ENCODE measurements at places on chromosomes 7 and 10.

DNA sequence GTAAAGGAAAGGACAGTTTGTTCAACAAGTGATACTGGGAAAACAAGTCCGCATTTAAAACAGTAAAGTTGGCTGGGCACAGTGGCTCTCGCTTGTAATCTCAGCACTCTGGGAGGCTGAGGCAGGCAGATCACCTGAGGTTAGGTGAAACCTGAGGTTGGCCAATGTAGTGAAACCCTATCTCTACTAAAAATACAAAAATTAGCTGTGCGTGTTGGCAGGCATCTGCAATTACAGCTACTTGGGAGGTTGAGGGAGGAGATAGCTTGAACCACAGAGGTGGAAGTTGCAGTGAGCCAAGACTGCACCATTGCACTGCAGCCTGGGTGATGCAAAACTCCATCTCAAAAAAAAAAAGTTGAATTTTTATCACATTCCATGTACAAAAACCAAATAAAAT, 35.7 kb downstream of the ZNF92 start:
- no peak for DNase-seq

DNA sequence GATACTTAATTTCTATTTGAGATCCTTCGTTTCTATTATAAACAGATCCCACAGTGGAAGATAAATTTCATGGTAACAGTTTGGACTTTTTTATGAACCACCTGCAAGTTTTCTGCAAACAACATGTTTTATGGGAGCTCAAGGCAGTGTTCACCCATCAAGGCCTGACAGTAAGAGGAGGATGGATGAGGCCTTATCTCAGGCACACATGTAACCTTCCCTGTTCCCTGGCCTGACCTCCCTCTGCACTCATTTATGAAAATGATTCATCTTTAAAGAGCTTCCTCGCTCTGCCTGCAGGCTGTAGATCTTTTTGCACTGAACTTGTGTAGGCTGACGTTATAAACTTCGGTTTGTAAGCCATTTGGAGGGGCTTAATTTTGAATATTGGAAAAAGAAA, 500.1 kb downstream of the GATA3 start:
- no peak for DNase-seq

GRCh38 chr7:95430864-95431263, 4.0 kb downstream of the PON2 start:
- DNase-seq = no peak

DNA sequence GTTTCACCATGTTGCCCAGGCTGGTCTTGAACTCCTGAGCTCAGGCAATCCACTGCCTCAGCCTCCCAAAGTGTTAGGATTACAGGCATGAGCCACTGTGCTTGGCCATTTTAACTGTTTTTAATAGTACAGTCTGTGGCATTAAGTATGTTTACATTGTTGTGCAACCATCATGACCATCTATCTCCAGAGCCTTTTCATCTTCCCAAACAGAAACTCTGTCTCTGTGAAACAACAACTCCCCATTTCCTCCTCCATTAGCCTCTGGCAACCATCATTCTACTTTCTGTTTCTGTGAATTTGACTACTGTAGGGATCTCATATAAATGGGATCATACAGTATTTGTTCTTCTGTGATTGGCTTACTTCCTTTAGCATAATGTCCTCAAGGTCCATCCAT, 48.3 kb upstream of the SEPHS1 start:
- no peak for DNase-seq

- no peak for DNase-seq
These were observed 16.9 kb downstream of the GFRA1 start for GRCh38 chr10:116255886-116256751.

DNA sequence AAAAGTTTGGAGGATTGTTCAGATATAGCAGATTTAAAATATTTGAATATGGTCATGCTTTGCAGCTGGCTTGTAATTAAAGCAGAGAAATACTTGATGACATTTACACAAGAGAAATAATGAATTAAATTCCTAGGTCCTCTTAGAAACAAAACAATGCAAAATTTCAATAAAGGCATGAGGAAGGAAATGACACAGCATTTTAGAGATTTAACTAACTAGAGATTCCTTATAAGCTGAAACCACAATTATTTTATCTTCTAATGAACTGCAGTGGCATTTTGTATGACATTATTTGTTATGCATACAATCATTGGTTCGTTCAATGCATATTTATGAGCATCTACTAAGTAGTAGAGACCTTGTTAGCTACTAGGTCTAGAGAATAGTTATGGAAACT, 490.9 kb downstream of the ZWINT start:
- DNase-seq = no peak

GRCh38 chr7:1169409-1170368, 9.7 kb upstream of the ZFAND2A start:
- no peak for DNase-seq

- no peak for DNase-seq
These were observed 51.1 kb downstream of the KCTD7 start for GRCh38 chr7:66679633-66680244.

GRCh38 chr7:137962875-137963507, 38.9 kb downstream of the CREB3L2 start:
- no peak for DNase-seq

DNA sequence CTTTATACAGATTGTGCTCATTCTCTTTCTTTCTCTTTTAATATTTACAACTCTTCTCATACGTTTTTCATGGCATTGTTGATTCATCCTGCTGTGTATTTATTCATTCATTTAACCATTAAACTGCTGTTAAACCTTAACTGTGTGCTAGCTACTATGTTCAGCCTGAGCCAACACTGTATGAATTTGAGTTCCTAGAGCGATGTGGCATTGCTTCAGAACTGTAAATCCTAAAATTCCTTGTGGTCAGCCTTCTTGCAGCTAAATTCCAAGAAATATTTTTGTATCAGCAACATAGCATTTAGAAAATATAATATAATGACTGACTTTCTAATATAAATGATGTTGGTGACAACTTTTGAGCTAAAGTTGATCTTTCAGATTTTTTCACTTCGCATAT, 184.7 kb upstream of the FZD1 start:
- DNase-seq = no peak
